Right atrium auricular region (tissue), 2 donors: ENCODE measurements at places on chromosomes 12 and 14. TPM values are rescaled to one million over a fixed set of nuclear protein-coding genes. Genes with fewer than 3 reads are reported as not detected.

ETFBKMT gene
- total RNA-seq, result 2.2 TPM

FOXN4 gene
- not detected for total RNA-seq

GRCh38 chr12:57543581-57543980 lies 3.4 kb downstream of the DCTN2 start:
- H3K27ac ChIP-seq, result peak overlapping the region; percentile 44
- no peaks in the 10 kb centered on the region for H3K27me3 ChIP-seq
- peaks cover 30% of the 10 kb centered on the region for H3K36me3 ChIP-seq
- no peak for DNase-seq

- no peak for DNase-seq
- no peak overlapping the region for H3K27ac ChIP-seq
- no peak overlapping the region for H3K4me3 ChIP-seq
- H3K36me3 ChIP-seq, result no peaks in the 10 kb centered on the region
- no peaks in the 10 kb centered on the region for H3K27me3 ChIP-seq
These were observed 397.5 kb upstream of the PDE3A start for GRCh38 chr12:19970821-19971220.

TAS2R30 gene
- total RNA-seq, result 0.90 TPM

- H3K27ac ChIP-seq, result peak overlapping the region; percentile 97
- DNase-seq, result peak; percentile 98
- H3K27me3 ChIP-seq, result no peaks in the 10 kb centered on the region
- H3K36me3 ChIP-seq, result no peaks in the 10 kb centered on the region
These were observed 2.3 kb upstream of the HSPB8 start for GRCh38 chr12:119176267-119177055.
